Spinal cord (tissue), 10 donors: ENCODE measurements at places on chromosomes 16 and 17. TPM values are rescaled to one million over a fixed set of nuclear protein-coding genes. Genes with fewer than 3 reads are reported as not detected.

DNA sequence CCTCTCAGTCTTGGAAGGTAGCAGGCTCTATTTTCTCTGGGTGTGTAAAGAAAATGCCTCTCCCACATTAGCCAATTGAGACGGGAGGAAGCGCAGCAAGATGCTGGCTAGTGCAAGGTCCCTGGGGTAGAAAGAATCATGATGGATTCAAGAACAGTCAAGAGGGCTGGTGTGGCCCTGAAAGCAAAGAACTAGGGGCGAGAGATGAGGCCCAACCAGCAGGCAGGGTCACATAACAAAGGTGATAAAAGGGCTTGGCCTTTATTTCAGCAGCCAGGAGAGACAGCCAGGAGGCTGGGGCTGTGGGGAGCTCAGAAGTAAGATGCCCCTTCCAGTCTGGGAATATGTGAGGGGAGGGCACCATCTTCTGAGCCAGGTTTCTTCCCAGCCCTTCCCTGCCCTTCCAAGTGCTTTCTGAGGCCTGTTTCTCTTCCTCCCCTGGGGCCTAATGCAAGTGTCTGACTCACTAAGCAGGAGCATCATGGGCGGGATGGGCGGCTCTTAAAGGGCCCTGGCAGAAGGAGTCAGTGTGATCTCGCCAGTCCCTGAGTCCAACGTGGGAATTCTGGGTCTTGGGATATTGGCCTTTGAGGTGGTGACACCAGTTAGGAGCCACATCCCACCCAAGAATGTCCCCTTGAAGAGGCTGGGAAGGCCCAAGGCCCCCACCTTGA lies 3.9 kb upstream of the NLRC5 start:
- H3K4me3 ChIP-seq = no peak overlapping the region
- H3K4me1 ChIP-seq = peaks cover 17% of the 10 kb centered on the region

The ALOX15B gene
- 0.10 TPM for total RNA-seq

The MVD gene
- 64.3 TPM for total RNA-seq

DNA sequence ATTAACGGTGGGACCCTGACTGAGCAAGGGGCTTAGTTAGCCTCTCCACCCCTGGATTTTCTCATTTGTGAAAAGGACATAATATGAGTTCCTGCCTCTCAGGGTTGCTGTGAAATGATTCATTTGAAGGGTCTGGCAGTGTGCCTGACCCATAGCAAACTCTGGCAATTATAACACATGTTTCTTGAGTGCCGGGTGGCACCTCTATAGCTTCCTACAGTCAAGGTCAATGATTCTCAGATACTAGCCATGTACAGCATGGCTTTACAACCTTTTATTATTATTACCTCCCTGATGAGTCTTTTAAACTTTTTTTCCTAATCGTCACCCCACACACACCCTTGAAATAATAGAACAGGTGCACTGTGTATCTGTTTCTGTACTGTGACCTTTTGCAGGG lies 42.1 kb downstream of the TMEM114 start:
- H3K4me1 ChIP-seq = no peaks in the 10 kb centered on the region
- H3K4me3 ChIP-seq = no peak overlapping the region
- H3K27me3 ChIP-seq = no peaks in the 10 kb centered on the region
- no peak overlapping the region for H3K27ac ChIP-seq

DNA sequence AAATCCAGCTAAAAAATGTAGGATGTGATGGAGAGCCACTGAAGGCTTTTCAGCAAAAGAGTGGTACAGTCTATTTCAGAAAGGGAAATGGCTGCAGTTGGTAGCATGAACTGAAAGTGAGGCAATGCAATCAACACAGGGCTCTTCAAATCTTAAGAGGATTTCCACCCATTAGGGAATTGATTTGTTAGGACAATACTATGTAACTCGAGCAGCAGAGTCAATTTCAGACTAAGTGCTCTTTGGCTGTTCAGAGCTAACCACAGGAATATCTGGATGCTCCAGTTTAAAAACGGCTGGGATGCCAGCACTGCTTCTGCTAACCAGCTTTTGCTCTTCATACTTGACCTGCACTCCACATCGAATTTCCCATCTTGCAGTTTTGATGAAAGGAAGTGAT lies 24.6 kb downstream of the CACNG1 start:
- DNase-seq = no peak
- no peak overlapping the region for H3K4me3 ChIP-seq
- H3K27me3 ChIP-seq = no peaks in the 10 kb centered on the region
- no peaks in the 10 kb centered on the region for H3K36me3 ChIP-seq

DNA sequence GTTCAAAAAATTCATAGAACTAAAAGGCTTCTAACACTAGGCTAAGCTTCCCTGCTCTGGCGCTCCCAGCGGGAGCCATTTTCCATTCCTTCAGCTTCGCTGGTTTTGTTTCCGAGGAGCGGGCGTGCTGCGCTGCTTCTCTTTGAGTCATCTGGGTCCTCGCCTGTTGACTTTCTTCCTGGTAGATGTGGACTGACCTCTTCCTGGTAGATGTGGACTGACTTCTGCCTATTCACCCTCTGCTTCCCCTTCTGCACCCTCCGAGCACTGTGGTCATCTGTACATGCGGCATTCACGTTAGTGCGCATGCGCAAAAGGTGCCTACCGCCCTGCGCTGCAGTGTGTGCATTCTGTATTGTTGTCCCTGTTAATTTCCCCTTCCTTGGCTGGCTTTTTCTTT lies 40.8 kb upstream of the SEC14L1 start:
- H3K36me3 ChIP-seq = peaks cover 27% of the 10 kb centered on the region
- peaks cover 6% of the 10 kb centered on the region for H3K4me1 ChIP-seq
- DNase-seq = no peak
- H3K4me3 ChIP-seq = no peak overlapping the region
- H3K27ac ChIP-seq = no peak overlapping the region

The NRN1L gene
- 0.89 TPM for total RNA-seq
